ENCODE measurements at places on chromosomes 5 and 9. TPM values are rescaled to one million over a fixed set of nuclear protein-coding genes. Genes with fewer than 3 reads are reported as not detected.

BICD2 gene
- 23.4 TPM for total RNA-seq

GRCh38 chr5:59487772-59488729 lies 405.5 kb downstream of the PDE4D start:
- H3K36me3 ChIP-seq, result no peaks in the 10 kb centered on the region
- H3K4me3 ChIP-seq, result no peak overlapping the region
- no peak for DNase-seq
- no peaks in the 10 kb centered on the region for H3K27me3 ChIP-seq

DNA sequence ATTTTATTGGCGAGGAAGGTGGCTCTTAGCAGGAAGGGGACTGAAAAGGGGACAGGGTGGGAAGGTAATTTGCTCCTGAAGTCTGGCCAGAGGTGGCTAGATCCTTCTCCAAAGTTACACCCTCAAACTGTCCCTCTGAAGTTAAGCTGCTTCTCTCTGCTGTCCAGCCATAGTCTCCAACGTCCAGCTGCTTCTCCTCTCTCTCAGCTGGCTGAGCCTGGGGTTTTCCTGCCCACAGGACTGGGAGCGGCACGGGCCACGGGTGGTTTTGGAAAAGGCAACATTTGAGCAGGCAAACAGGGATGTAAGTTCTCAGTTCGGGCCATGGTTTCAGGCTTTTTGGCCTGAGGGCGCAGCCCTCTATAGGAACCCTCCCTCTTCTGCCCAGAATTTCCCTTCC lies 128.3 kb downstream of the YIPF5 start:
- no peak overlapping the region for H3K27ac ChIP-seq
- no peak for DNase-seq
- no peak overlapping the region for H3K4me3 ChIP-seq

DNA sequence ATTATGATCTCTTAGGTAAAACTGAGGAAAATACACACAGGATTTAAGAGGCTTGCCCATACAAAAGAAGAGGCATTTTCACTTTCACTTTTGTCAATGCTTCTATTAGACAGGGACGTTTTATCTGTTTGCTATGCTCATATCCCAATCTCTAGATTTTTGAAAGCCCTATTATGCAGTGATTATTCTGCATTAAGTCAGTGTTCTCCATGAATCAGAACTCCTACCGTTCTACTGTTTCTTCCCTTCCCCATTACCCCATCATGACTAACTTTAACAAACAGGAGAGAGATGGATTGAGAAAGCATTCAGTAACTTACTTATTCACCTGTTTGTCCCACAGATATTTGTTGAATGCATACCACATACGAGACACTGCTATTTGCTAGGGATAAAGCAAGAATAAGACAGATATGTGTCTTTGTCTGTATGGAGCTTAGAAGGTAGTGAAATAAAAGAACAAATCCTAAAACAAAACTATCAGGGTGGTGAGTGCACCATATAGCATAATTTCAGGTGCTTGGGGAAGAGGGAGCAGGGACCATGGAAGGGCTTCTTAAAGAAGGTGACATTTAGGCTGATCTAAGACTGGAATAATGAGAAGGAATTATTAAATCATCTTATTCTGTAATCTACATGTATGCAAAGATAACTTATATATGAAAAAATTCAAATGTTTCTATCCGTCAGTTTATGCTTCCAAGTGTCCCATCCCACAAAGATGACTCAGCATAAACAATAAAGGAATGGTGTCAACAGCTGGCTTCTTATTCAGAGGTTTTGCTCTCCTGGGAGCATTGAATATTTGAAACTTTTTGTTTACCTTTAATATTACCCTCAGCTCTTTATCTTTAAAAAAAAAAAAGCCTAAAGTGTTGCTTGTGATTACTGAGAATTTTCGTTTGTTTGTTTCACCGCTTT lies 328.1 kb downstream of the HINT1 start:
- no peak overlapping the region for H3K4me3 ChIP-seq
- H3K36me3 ChIP-seq, result no peaks in the 10 kb centered on the region
- DNase-seq, result peak; percentile 4
- no peaks in the 10 kb centered on the region for H3K4me1 ChIP-seq

EIF4EBP3 gene
- total RNA-seq, result 7.7 TPM

GRCh38 chr9:265209-265870 lies 50.7 kb downstream of the DOCK8 start:
- peaks cover 19% of the 10 kb centered on the region for H3K4me1 ChIP-seq
- H3K27me3 ChIP-seq, result no peaks in the 10 kb centered on the region
- H3K36me3 ChIP-seq, result no peaks in the 10 kb centered on the region
- H3K4me3 ChIP-seq, result no peak overlapping the region
- no peak for DNase-seq

GRCh38 chr9:38059233-38059936 lies 9.6 kb downstream of the SHB start:
- no peak for DNase-seq
- peaks cover 40% of the 10 kb centered on the region for H3K4me1 ChIP-seq
- no peaks in the 10 kb centered on the region for H3K27me3 ChIP-seq
- H3K4me3 ChIP-seq, result no peak overlapping the region

GRCh38 chr5:36723912-36724311 lies 117.5 kb downstream of the SLC1A3 start:
- H3K27me3 ChIP-seq, result peaks cover 11% of the 10 kb centered on the region
- no peaks in the 10 kb centered on the region for H3K36me3 ChIP-seq
- H3K4me3 ChIP-seq, result no peak overlapping the region
- no peak for DNase-seq
- no peaks in the 10 kb centered on the region for H3K4me1 ChIP-seq
- H3K27ac ChIP-seq, result no peak overlapping the region

IL3 gene
- total RNA-seq, result not detected

DNA sequence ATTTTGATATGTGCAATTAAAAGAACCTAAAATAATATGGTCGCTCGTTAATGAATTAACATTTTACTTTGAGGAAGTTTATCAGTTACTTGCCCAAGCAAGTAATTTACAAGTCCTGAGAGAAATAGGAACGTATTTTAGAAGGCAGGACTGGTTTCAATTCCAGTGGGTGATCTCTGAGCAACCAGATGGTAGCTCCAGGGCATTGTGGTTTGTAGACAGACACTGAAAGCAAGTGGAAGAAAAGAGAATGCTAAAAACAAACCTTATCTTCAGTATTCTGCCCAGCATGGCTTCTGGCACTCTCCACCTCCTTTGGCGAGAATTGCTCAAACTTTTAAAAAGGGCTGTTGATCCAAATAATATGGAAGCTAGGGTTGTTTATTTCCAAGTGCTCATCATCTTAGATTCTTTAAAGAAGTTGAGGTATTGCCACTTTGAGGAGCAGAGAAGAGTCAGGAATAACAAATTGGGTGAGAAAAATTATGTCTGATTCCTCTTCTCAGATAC lies 31.8 kb upstream of the ERAP2 start:
- H3K36me3 ChIP-seq, result no peaks in the 10 kb centered on the region
- no peak for DNase-seq
- no peaks in the 10 kb centered on the region for H3K27me3 ChIP-seq
- H3K4me3 ChIP-seq, result no peak overlapping the region

- peaks cover 35% of the 10 kb centered on the region for H3K27me3 ChIP-seq
- no peak overlapping the region for H3K4me3 ChIP-seq
- H3K4me1 ChIP-seq, result no peaks in the 10 kb centered on the region
Measured at GRCh38 chr5:180343110-180343830, 9.9 kb downstream of the GFPT2 start.

DNA sequence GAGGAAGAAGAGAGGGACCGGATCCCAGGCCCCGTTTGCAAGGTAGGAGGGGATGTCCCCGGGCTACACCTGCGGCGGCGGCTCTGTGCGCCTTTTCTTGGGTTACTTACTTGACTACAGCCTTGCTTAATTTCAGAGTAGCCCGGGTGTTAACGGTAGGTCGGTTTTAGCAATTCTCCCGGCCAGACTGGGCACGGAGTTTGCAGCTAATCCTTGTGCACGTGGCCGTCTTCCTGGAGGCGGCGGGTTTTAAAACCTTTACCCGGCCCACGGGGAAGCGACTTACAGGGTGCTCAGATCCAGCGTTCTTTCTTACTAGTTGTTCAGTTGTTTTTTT lies 313 bp downstream of the BRIX1 start:
- no peak for DNase-seq
- peak overlapping the region; percentile 95 for H3K27ac ChIP-seq
- no peaks in the 10 kb centered on the region for H3K27me3 ChIP-seq
- H3K36me3 ChIP-seq, result peaks cover 83% of the 10 kb centered on the region
- H3K4me3 ChIP-seq, result peak overlapping the region; percentile 94
- H3K4me1 ChIP-seq, result peaks cover 8% of the 10 kb centered on the region

DNA sequence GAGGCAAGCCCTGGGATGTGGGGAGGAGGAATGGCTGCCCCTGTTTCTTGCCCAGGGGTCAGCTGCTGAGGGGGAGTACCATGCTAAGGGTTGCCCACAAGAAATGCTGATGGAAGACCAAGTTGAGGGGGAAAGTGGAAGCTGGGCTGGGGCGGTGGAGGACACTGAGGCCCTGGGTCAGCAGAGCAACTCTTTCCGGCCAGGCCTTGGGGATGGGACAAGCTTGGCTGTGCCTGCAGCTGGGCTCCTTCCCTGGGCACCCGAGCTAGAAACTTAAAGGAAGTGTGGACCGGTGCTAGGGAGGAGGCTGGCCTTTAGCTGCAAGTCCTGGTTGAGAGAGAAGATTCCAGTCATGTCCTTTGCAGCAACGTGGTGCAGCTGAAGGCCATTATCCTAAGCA lies 22.7 kb downstream of the CSF1R start:
- no peaks in the 10 kb centered on the region for H3K36me3 ChIP-seq
- H3K27me3 ChIP-seq, result peaks cover 10% of the 10 kb centered on the region
- peaks cover under 1% of the 10 kb centered on the region for H3K4me1 ChIP-seq

GRCh38 chr5:73106335-73106734 lies 14.0 kb upstream of the TMEM171 start:
- no peaks in the 10 kb centered on the region for H3K36me3 ChIP-seq
- no peak overlapping the region for H3K27ac ChIP-seq
- H3K27me3 ChIP-seq, result no peaks in the 10 kb centered on the region
- no peaks in the 10 kb centered on the region for H3K4me1 ChIP-seq

SIL1 gene
- total RNA-seq, result 19.2 TPM

- peaks cover 7% of the 10 kb centered on the region for H3K4me1 ChIP-seq
- no peak for DNase-seq
- no peak overlapping the region for H3K27ac ChIP-seq
- no peak overlapping the region for H3K4me3 ChIP-seq
- peaks cover 96% of the 10 kb centered on the region for H3K36me3 ChIP-seq
Measured at GRCh38 chr9:33467526-33467925, 6.2 kb downstream of the NOL6 start.

KIF4B gene
- 0.07 TPM for total RNA-seq

DNA sequence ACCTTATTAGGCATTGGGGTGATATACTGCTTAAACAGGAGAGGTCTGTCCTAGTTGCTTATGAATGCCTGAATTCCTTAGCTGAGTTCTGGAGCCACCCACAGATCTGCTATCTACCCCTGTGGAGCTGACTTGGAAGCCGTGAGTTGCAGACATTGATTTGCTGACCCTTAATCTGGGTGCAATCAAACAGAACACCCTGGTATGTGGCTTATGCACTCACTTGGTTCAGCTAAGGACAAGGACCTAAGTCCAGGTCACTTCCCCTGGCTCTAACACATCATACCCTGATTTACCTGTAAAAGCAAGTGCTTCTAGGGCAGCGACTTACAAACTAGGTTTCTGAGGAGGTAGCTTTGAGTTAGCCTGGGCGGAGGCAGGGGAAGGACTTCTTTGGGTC lies 41.6 kb upstream of the TLR4 start:
- H3K4me1 ChIP-seq, result no peaks in the 10 kb centered on the region
- H3K27ac ChIP-seq, result no peak overlapping the region
- no peak overlapping the region for H3K4me3 ChIP-seq
- H3K36me3 ChIP-seq, result no peaks in the 10 kb centered on the region
- no peaks in the 10 kb centered on the region for H3K27me3 ChIP-seq

GRCh38 chr5:469752-470483 lies 26.9 kb downstream of the EXOC3 start:
- DNase-seq, result no peak
- H3K4me1 ChIP-seq, result peaks cover 9% of the 10 kb centered on the region
- no peak overlapping the region for H3K27ac ChIP-seq
- no peak overlapping the region for H3K4me3 ChIP-seq
- peaks cover 2% of the 10 kb centered on the region for H3K27me3 ChIP-seq

GRCh38 chr9:108150736-108151586 lies 661.4 kb upstream of the KLF4 start:
- H3K36me3 ChIP-seq, result no peaks in the 10 kb centered on the region
- no peaks in the 10 kb centered on the region for H3K4me1 ChIP-seq
- H3K27me3 ChIP-seq, result no peaks in the 10 kb centered on the region

DNA sequence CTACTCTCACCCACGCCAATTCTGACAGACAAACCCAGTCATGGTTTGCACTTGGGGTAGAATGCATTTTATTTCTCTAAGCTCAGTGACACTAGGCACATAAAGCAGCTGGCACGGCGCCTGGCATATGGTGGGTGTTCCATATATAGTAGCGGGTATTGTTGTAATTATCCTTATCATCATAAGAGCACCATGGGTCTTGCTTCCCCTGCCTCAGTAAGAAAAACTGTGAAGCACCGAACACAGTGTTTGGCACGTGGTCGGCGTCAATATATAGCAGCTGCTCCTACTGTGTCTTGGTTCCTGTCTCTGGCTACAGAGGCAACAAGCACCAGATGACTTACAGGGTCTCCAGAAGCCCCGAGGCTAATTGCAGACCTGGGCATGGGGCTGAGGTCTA lies 194.1 kb upstream of the PANK3 start:
- H3K4me3 ChIP-seq, result no peak overlapping the region
- peaks cover 14% of the 10 kb centered on the region for H3K27me3 ChIP-seq
- no peaks in the 10 kb centered on the region for H3K36me3 ChIP-seq

HSPA9 gene
- 481 TPM for total RNA-seq

DNA sequence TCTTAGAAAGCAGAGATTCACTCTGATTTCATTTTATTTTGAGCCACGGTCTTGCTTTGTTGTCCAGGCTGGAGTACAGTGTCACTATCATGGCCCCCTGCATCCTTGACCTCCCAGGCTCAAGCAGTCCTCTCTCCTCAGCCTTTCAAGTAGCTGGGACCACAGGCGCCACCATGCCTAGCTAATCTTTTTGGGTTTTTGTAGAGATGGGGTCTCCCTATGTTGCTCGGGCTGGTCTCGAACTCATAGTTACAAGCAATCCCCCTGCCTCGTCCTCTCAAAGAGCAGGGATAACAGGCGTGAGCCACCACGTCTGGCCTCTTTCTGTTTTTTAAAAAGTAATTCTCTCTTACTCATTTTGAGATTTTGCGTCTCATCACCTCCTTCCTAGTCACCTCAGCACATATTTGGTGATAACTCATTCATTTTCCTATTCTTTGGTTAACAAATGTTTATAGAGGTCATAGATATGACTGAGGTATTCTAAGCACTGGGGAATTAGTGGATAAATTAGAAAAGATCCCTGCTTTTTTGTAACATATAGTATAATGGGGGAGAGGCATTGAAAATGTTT lies 10.8 kb upstream of the DCP2 start:
- no peak for DNase-seq
- no peak overlapping the region for H3K27ac ChIP-seq
- H3K4me3 ChIP-seq, result no peak overlapping the region
- H3K36me3 ChIP-seq, result no peaks in the 10 kb centered on the region

GRCh38 chr5:61280205-61280604 lies 51.9 kb upstream of the ZSWIM6 start:
- H3K4me1 ChIP-seq, result no peaks in the 10 kb centered on the region
- DNase-seq, result no peak
- no peaks in the 10 kb centered on the region for H3K27me3 ChIP-seq
- H3K27ac ChIP-seq, result no peak overlapping the region
- no peaks in the 10 kb centered on the region for H3K36me3 ChIP-seq
- H3K4me3 ChIP-seq, result no peak overlapping the region

TMC1 gene
- total RNA-seq, result not detected

DRD1 gene
- not detected for total RNA-seq

GRCh38 chr9:95840074-95840473 lies 35.4 kb upstream of the ERCC6L2 start:
- H3K27ac ChIP-seq, result no peak overlapping the region
- H3K27me3 ChIP-seq, result no peaks in the 10 kb centered on the region
- DNase-seq, result no peak
- no peaks in the 10 kb centered on the region for H3K36me3 ChIP-seq
- no peak overlapping the region for H3K4me3 ChIP-seq

KLHL3 gene
- total RNA-seq, result 0.31 TPM
